ENCODE measurements at places on chromosomes 6 and 20.

DNA sequence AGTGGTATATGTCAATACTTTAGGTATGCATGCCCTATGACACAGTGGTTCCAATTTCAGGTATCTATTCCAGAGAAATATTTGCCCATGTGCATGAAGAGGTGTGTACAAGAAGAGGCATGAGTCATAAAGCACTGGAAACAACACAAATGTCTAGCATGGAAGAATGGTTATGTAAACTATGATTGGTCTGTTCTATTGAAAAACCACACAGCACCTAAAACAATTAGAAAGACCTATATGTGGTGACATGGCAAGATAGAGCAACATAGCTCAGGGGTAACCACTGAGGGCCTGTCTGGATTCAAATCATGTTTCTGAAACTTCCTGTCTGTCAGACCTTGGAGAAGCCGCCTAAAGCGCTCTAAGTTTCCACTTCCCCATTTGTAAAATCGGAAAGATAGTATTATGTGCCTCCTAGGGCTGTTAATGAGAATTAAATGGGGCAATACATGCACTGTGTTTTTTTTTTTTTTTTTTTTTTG lies 76.0 kb upstream of the SHLD1 start:
- no peak for DNase-seq

- DNase-seq: no peak
Measured at GRCh38 chr6:138035070-138035469, 72.1 kb downstream of the PERP start.

GRCh38 chr20:24787071-24787470 lies 162.0 kb upstream of the CST7 start:
- DNase-seq: no peak

DNA sequence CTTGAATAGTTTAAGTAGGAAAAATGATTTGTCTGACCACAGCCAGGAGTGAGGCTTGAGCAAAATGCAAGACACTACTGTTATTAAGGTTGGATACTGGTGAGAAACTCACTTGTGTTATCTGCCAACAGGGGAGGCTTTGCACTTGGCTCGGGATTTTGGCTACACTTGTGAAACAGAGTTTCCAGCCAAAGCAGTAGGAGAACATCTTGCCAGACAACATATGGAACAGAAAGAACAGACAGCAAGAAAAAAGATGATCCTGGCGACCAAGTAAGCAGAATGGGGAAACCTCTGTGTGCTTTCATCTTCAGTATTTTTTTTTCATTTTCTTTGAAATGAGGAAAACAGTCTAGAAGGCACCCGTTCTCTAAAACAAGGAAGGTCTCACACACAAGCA lies 31.6 kb downstream of the TFAP2D start:
- DNase-seq: no peak

- no peak for DNase-seq
Measured at GRCh38 chr20:32224463-32224862, 16.8 kb downstream of the POFUT1 start.

All from activated naive CD4-positive, alpha-beta T cell (primary cell).